Thymus (tissue), 14 donors: ENCODE measurements at places on chromosomes 7 and 10. TPM values are rescaled to one million over a fixed set of nuclear protein-coding genes. Genes with fewer than 3 reads are reported as not detected.

GRCh38 chr10:34087095-34087418 lies 728.0 kb downstream of the PARD3 start:
- DNase-seq, result no peak

DNA sequence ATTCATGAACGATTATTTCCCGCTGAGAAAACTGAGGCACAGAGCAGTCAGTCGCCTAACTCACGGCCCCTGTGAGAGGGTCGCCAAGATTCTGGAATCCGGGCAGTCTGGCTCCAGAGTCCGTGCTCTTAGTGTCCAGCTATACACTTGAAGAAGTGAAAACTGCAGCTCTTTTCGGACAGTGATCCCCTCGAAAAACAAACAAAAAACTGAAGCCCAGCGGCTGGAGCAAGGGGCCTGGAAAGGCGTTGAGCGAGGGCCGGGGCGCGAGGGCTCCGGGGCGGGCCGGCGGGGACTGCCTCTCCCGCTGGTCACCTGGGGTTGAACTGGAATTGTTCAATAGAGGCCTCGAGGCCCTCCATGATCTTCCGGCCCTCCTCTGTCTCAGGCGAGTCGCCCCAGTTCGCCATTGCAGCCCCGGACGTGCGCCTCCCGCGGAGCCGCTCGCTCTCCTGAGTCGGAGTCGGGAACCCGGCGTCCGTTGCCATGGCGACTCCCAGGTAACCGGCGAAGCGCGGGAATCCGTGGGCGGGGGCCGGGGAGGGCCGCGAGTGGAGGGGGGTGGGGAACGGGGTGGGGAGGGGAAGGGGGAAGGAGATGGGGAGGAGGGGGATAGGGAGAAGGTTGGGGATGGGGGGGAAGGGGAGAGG lies 881 bp downstream of the C10orf67 start:
- DNase-seq, result no peak

GRCh38 chr10:70283445-70284399 lies at the start of gene NPFFR1:
TSS of gene NPFFR1 (minus strand) at chr10:70284004. CDS start at chr10:70283676, 328 bp downstream.
- DNase-seq, result no peak

- no peak for DNase-seq
These were observed 211.1 kb upstream of the LRRTM3 start for GRCh38 chr10:66714741-66715140.

The ITPRID1 gene
- polyA plus RNA-seq, result 0.02 TPM

The WIPF3 gene
- 0.55 TPM for polyA plus RNA-seq

The CDHR1 gene
- polyA plus RNA-seq, result 1.3 TPM

The PRF1 gene
- polyA plus RNA-seq, result 12.3 TPM
